ENCODE measurements at places on chromosomes 16 and 17. TPM values are rescaled to one million over a fixed set of nuclear protein-coding genes. Genes with fewer than 3 reads are reported as not detected.

Gene HBM
- not detected for total RNA-seq

DNA sequence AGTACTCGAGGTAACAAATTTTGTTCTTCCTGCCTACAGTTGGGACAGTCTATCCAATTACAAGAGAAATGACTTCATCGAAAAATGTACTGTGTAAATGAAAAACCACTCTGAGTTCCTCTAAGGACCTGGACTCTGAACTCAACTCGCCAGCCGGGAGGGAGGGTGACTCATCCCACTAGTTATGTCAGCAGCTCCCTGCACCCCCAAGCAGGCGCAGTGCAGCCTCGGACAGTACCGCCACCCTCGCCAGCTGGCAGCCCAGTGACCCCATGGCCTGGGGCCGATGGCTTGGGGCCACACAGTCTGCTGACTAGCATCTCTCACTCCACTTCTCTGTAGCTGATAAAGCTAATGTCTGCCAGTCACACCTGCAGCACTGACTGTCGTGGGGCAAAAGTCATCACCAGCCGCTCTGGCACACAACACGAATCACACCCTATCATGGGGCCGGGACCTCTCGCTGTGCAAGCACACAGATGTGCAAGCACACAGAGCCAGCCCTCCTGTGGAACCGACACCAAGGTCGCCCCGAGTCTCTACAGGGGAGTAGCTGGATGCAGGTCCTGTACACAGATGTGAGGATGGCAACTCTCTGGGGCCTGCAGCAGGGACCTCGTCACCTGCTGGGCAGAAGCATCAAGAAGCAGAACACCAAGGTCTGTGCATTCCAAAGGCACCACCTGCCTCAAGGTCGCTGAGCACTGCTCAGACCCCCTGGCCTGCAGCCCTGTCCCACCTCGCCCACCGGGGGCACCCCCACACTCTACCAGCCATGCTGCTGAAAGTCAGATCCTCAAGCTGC, 5.7 kb downstream of the CSNK1D start:
- DNase-seq = no peak

Gene TM4SF5
- total RNA-seq = not detected

Gene CASKIN2
- 32.6 TPM for total RNA-seq

GRCh38 chr17:79109584-79109983, 35.0 kb downstream of the ENGASE start:
- no peak for DNase-seq

Gene ZP2
- not detected for total RNA-seq

Gene PTGES3L
- total RNA-seq = 1.1 TPM

Gene ACSM2A
- total RNA-seq = not detected

Gene ZFP3
- 8.9 TPM for total RNA-seq

DNA sequence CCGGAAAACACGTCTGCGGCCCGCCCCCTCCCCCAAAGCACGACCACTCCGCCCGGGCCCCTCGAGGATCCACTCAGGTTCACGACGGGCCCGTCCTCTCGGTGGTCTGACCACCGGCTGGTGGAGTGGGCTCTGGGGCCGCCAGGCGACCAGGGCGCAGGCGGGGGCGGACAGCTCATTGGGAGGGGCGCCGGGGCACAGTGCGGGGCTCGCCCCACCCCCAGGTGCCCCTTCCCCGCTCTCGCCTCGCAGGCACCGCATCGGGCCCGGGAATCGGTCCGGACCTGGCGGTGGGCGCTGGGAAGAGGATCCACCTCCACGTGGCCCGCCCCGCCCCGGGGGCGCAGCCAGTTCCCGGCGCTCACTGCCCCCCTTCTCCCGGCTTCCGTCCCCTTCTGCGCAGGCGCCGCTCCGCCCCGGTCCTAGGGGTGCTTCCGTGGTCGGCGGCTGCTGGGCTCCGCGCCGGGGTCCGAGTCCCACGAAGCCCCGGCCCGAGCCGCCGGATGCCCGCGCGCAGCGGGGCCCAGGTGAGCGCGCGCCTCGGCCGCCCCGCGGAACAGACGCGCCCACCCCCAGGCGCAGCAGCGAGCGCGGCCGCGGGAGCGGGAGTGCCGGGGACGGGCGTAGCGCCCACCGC, at the start of gene MPG:
MPG (plus strand) TSS at position 419 of the 637 bp plus-strand sequence; CDS start at position 504, 85 bp downstream.
- DNase-seq = peak; percentile 81

DNA sequence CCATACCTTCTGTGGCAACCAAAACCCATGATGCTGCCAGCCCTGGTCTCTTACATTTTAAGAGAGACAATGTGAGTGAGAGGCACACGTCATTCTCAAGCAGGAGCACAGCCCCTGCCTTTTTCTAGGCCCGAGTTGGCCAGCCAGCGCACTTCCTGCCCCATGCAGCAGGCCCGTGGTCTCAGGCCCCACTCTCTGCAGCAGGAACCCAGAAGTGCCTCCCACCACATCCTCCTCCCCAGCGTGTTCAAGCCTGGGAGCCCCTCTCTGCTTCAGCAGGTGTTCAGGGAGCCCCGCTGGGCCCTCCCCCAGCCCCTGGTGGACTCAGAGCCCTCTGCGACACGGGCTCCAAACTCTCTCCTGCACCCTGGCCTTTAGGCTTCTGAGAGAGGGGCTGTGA, 30.5 kb downstream of the ITGAE start:
- no peak for DNase-seq

Gene DHRS13
- 37.3 TPM for total RNA-seq

Gene TEKT1
- not detected for total RNA-seq

Gene LLGL2
- 14.4 TPM for total RNA-seq

GRCh38 chr16:31508706-31509195, 560 bp upstream of the RUSF1 start:
- peak; percentile 27 for DNase-seq

- no peak for DNase-seq
Measured at GRCh38 chr17:60398227-60398959, 6.5 kb upstream of the USP32 start.

DNA sequence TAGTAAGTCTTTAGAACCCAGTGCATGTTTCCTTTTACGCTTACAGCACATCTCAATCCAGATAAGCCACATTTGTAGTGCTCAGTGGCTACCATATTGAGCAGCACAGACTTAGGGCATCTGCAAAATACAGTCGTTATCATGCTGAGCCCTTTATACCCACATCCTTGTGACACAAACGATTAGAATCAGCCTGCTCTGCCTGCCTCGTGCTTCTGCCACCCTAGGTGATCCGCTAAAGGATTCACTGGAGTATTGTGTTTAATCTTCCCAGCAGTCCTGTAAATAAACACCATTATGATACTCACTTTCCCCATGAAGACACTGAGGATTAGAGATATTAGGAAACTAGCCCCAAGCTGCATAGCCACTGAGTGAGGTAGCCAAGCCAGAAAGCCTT, 51.3 kb upstream of the FA2H start:
- no peak for DNase-seq

DNA sequence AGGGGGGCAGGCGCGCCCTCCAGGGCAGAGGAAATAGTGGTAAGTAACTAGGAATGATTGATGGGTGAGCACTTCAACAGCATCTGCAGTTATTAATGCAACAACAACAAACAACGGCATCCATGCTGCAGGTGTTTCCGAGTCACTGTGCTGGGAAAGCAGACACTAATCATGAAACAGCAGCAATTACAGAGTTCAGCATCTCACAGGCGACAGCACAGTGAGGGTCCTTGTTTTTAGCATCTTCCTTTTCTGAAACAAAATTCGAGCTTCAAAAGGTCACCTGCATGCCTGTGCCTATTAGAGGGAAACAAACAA, 191.9 kb downstream of the SLC39A11 start:
- DNase-seq = no peak

Gene CCL4
- total RNA-seq = not detected

Gene CDC42EP4
- total RNA-seq = 40.2 TPM

DNA sequence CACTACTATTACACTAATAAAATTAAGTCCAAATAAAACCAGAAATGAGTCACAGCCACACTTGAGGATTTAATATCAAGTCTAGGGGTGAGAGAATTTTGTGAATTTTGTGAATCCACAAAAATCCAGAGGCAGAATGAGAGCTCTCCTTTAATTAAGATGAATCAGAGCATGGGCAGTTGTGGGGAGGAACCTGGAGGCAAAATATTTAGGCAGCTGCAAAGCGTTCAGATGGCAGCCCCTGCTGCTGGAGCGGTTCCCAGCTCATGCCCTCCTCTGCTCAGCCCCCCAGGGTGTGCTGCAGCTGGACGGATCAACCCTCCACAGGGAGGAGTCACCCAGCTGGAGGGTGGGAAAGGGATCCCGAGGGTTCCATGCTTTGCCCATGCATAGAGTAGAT, 43.4 kb upstream of the IRX6 start:
- peak; percentile 13 for DNase-seq

DNA sequence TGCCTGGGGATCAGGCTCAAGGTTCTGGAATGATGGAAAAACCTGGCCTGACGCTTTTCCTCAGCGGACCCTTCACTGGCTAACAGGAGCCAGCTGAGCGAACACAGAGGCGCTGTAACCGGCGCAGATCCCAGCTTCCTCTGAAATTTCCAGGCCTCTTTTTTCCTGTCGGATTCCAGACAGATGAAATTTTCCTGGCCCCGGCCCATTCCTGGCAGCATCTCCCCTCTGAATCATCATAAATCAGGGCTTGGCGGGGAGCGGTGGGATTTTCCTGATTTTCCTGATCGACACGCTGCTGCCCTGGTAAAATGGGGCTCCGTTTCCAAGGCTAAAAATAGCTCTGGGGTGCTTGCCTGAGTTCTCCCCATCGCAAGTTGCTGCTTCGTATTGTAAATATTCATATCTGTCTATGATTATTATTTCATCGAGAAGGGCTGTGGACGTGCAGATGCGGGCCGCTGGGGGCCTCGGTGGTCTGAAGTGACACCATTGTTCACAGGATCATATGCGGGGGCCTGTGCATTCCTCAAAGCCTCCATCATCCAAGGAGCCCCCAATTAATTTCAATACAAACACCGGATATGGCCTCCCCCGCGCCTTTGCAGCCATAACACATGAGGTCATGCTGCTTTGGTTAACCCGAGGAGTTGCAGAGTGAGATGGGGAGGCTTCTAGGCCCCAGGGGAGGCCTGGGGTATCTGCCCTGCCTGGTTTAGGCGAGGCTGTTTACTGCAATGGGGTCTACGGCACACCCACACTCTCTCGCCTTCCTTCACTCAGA, 45.8 kb upstream of the ETV4 start:
- DNase-seq = peak; percentile 24

DNA sequence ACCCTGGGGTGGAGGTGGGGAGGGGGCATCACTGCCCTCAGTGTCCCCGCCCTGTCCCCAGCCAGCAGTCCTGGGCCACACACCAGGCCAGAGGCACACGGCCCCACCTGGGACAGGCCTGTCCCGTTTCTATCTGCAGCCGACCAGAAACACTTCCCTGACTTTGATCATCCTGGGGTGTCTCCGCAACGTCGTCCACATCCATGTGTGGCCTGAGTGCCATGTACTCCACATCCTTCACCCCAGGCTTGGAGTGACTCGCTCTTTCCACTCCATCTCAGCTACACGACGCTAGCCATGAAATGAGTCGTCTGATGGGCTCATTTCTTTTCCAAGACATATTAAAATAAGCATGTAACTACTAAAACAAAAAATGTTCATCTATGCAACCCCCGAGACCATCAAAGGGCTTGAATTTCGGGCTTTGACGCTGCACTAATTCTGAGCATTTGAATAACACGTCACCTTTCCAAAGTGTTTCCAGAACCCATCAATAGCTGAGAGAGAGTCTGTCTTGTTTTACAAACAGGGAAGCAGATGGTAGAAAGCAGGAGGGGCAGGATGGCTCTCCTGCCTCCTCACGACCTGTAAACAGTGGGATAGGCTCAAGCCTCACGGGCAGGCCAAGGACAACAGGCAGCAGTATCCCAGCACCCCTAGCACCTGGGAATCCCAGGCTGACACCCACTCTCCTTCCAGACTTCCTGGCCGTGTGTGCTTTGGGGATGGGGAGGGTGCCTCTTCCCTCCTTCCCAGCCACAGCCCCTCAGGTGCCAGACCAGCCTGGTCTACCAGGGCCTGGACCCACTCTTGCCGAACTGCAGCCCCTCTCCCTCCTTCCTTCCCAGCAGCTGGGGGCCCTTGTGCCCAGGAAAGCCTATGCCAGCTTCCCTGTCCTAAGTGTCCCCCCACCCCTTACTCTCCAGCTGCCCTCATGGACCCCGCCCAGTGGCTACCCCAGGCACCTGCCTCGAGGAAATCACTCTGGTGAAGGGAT, 20.0 kb upstream of the RASD1 start:
- no peak for DNase-seq

Gene CEP295NL
- total RNA-seq = 1.5 TPM
